Ovary (tissue), 10 donors: ENCODE measurements at places on chromosomes 16 and 17. TPM values are rescaled to one million over a fixed set of nuclear protein-coding genes. Genes with fewer than 3 reads are reported as not detected.

WSCD1 gene
- total RNA-seq, result 2.1 TPM

CLEC3A gene
- total RNA-seq, result not detected

KRTAP4-5 gene
- not detected for total RNA-seq

TPSG1 gene
- total RNA-seq, result not detected

ASPHD1 gene
- 1.0 TPM for total RNA-seq

ARL4D gene
- 10.1 TPM for total RNA-seq

- no peak for DNase-seq
Observed at GRCh38 chr17:40873801-40874200, 6.8 kb upstream of the KRT12 start.

- DNase-seq, result no peak
Observed at GRCh38 chr16:78209951-78210661, 110.7 kb downstream of the WWOX start.

DNA sequence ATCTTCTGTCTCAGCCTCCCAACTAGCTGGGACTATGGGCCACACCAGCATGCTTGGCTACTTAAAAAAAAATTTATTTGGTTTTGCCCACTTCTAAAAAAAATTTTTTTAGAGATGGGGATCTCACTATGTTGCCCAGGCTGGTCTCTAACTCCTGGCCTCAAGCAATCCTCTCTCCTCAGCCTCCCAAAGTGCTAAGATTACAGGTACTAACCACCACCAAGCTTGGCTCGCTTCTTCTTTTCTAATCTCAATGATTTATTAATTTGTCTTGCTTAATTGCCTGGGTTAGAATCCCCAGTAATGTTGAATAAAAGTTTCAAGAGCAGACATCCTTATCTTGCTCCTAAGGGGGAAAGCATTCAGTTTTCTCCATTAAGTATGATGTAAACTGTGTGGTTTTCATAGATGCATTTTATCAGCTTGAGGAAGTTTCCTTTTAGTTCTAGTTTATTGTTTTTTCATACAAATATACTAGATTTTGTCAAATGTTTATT is 65.8 kb upstream of the NACA2 start:
- DNase-seq, result no peak

DNA sequence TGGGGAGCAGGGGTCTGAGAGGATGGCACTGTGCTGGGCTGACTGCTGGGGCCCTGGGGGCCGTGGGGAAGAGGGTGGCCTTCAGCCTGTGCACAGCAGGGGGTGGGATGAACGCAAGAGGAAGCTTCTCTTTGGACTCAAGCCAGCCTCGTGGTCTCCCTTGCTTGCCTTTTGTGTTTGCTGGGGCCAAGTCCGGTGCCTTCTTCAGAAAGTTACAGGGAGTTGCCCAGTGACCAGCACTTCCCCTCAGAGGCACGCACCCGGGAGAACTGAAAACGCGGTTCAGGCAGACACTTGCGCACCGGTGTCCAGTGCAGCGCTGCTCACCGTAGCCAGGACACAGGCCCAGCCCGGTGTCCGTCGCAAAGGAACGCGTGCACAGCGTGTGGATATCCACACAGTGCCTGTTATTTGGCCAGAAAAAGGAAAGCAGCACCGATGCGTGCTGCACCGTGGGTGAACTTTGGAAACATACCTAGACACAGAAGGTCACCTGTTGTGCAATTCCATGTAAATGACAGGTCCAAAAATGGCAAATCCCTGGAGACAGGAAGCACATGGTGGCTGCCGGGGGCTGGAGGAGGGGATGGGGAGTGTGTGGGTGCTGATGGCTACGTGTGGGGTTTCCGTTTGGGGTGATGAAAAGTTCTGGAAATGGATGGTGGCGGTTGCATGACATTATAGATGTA is 29.4 kb upstream of the NUDT16L1 start:
- DNase-seq, result no peak

- DNase-seq, result peak; percentile 61
Observed at GRCh38 chr17:9899280-9900043, 5.6 kb downstream of the RCVRN start.

DNA sequence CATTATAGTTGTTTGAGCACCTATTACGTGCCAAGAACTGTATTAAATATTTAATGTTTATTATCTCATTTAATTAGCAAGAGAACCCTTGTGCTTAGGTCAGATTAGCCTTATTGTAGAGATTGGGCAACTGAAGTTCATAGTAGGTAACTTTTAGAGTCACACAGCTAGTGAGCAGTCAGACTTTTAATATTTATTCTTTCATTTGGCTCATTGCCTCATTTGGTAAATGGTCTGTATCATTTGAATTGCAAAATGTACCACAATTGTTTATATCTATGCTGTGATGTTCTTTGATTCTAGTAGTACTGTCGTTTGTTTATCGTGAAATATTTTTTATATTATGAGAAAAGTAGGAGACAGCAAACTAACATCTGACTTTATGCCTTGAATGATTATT is 7.6 kb downstream of the CLTC start:
- no peak for DNase-seq

- no peak for DNase-seq
Observed at GRCh38 chr16:86045591-86045971, 146.6 kb downstream of the IRF8 start.

GRCh38 chr16:29819506-29819905 is 756 bp upstream of the MVP start:
- DNase-seq, result no peak

DNA sequence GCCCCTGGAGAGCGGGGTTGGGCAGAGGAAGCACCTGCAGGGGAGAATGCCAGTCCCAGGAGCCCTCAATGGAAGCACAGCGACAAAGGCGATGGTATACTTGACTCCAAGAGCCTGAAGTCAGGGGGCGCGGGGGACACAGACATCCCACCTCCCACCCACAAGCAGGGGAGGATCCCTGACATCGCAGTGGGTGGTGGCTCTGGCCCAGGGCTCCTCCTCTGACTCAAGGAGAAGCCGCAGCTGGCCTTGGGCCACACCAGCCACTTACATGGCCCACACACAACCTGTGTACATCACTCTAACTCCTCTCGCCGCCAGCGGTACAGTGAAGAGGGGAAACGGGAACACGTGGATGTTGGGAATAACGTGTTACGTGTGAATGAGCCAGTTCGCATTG is 44.3 kb downstream of the FZD2 start:
- DNase-seq, result no peak

GRCh38 chr17:48247603-48248002 is 140.0 kb downstream of the SNX11 start:
- no peak for DNase-seq

DNA sequence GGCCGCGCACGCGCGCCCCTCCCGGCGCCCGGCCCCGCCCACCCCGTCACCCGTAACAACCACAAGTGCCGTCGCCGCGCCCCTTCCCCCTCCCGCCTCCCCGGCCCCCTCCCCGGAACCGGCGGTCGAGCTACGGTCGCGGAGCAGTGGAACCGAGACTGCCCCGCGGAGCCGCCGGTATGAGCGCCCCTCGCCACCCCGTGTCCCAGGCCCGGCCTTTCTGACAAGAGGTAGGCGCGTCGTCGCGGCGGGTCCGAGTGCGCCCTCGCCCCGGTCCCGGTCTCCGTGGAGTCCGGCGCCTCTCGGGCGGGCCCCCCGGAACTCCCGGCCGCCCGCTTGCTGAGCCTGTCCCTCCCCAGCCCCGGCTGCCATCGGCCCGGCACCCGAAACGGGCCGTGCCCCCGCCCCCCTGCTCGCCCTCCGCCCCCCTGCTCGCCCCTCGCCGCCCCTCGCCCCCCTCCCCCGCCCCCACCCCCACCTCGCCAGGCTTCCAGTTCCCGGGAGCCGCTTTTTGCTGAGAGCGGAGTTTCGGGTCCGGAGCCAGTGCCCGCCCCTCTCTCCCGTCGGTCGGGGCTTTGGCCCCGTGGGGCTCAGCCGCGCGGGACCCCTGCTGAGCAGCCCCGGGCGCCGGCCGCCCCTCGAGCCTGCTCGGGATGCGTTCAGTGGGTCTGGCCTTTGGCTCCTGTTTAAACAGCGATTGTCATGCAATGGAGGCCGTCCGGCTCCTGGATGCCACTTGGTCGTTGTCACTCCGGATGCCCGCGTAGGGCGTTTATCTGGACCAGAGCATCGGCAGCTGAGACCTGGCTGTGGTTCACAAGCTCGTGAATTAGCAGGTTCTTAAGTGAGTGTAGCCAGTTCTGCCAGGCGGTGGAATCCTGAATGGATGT is at the start of gene SEC14L1:
Gene SEC14L1, plus strand, starts transcription at position 92 of the 890 bp plus-strand sequence. CDS start 2,628 bp downstream, outside the sequence.
- DNase-seq, result peak; percentile 59

- DNase-seq, result no peak
Observed at GRCh38 chr16:48441106-48441505, 55.9 kb upstream of the SIAH1 start.

- no peak for DNase-seq
Observed at GRCh38 chr16:8493972-8494371, 96.3 kb downstream of the TMEM114 start.

DNA sequence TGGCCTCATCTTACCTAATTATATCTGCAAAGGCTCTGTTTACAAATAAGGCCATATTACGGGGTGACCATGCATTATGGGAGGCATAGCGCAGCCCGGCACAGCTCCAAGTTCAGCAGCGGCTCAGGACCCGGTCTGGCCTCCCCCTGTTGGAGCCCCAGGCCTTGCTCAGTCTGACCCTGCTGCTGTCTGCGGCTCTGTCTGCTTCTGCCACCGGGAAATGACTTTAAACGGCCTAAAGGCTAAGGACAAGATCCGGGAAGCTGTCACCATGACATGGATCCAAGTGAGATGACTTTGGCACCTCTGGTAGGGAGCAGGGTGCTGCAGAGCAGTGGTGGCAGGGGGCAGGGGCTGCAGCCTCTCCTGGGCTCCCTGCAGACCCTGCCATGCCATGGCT is 140.6 kb upstream of the GSE1 start:
- no peak for DNase-seq

DNA sequence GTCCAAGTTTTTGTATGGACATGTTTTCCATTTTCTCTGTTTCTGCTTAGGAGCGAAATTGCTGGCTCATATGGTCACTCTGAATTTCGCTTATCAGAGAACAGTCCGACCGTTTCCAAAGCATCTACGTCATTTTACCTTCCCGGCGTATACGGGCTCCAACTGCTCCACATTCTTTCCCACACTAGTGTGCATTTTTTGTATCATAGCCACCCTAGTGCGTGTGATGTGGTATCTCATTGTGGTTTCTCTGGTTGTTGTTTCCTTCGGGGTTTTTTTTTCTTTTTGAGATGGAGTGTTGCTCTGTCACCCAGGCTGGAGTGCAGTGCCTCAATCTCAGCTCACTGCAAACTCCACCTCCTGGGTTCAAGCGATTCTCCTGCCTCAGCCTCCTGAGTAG is 31.0 kb upstream of the BHLHA9 start:
- no peak for DNase-seq

DNA sequence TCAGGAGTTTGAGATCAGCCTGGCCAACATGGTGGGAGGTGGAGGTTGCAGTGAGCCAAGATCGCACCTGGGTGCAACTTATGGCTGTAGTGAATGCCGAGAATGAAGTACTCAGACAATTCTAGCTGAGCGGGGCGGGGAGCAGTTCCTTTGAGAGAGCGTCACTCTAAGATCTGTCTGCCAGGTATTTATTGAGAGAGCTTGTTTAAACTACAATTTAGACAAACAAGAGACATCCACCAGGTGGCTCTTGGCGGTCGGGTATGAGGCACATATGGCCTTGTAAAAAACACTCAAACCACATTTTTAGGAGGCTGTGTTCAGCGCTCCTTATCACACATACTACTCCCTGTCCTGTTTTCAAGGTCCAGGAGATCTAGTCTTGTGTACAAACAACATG is 40.6 kb upstream of the CDH1 start:
- no peak for DNase-seq

GRCh38 chr16:87838643-87839541 is 30.4 kb downstream of the SLC7A5 start:
- DNase-seq, result no peak

DNA sequence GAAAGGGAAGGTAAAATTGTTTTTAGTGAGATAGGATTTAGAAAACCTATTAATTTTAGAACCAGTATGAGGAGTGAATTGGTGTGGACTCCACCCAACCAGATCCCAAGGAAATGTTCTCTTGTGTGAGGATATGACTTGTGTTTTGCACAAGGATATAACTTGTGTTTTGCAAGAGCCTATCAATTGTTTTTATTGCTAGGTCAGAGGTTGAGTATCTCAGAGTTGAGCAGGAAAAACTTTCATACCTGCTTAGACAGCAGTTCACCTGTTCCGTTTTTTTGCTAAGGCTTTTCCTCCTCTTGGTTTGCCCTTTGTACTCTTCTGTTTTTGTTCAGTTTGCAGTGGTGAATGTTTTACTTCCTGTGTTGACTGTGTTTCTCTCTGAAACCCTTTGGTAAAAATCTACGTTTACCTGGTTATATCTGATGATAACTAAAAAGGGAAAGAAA is 5.1 kb downstream of the NBR1 start:
- no peak for DNase-seq
